ENCODE measurements at places on chromosomes 12 and 14.

- no peak for DNase-seq
Observed at GRCh38 chr14:94344389-94344788, 21.3 kb upstream of the SERPINA6 start.

DNA sequence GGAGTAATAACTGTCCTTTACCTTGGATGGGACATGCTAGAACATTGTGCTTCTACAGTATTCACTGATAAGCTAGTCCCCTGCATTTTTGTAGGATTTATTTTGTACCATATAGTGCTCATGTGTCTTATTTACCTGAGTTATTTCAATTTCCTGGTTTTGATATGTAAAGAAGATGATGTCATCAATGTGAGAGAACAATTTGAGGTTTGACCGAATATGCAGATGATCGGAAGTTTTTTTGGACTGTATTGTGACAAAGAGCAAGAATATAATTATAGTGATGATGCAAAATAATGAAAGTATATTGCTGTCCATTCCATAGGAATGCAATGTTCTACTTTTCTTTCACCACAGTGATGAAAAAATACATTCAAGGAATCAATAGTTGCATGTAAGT, 114.8 kb downstream of the RERGL start:
- DNase-seq, result no peak

DNA sequence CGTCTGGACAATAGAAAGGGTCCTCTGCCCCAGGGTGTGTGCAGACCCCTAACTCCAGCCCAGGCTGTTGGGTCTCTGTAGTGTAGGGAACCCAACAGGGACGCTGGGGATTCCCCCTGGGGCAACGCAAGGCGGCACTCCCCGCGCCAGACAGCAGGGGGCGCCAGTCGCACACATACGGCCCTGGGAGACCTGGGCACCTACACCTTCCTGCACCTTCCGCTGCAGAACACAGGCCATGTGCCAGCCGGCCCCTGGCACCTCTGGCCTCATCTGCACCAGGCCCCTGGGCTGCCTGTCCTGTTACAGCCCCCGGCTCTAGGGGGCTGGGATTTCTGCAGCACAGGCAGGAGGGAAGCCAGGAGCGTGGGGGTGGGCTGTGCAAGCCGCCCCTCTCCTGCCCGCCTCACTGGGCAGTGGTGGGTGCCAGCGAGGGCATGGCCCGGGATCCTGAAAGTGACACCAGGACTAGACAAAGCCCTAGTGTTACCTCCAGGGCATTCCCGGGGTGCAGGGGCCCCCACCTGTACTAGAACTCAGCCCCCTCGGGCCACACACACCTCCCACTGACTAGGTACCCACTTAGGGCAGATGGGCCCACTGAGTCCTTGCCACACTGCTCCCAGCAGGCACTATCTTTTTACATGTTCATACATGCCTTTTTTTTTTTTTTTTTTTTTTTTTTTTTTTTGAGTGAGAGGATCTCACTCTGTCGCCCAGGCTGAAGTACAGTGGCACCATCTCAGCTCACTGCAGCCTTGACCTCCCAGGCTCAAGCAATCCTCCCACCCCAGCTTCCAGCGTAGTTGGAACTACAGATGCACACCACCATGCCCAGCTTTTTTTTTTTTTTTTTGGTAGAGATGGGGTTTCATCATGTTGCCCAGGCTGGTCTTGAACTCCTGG, 37.5 kb downstream of the CCNK start:
- DNase-seq, result peak; percentile 67

DNA sequence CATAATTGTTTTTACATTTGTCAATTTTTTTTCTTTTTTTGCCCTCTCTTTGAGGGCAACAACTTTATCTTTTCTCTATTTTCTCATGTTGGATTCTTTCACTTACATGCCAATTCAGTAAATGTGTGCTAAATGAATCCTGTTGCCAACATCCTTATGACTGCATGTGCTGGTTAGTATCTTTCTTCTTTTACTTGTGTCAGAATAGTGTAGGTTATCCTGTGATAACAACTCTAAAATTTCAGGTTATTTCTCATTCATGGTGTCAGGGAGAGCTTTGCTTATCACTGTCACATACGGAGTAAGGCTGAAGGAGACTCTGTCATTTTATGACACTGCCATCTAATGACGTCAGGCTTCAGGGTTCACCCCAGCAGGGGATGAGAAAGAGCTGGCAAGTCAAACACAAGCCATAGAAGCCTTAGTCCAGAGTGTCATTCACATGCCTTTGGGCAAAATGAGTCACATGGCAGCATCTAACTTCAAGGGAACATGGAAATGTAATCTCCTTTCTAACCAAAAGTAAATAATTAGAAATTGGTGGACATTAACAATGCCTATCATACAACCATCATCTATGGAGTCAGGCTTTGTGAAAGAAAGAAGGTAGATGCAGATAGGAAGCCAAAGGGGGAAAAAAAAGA, 242.5 kb upstream of the ATP2B1 start:
- no peak for DNase-seq

DNA sequence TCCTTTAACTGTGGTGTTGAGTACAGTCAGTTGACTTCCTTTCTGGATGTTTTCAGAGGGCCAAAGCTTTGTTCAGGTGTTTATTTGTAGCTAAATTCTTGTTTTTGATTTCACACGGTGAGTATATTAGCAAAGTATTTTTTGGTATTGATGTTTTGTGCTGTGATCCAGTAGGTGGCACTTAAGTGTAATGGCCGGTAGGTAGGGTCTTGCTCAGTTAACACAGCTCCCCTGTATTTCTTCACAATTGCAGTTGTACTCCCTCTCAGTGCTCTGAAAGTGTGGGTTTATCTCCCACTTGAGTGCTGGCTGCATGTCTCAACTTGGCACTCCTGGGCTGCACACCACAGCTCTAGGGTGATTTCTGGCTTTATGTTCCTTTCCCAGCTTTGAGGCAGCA, 339.5 kb downstream of the AEBP2 start:
- DNase-seq, result no peak

DNA sequence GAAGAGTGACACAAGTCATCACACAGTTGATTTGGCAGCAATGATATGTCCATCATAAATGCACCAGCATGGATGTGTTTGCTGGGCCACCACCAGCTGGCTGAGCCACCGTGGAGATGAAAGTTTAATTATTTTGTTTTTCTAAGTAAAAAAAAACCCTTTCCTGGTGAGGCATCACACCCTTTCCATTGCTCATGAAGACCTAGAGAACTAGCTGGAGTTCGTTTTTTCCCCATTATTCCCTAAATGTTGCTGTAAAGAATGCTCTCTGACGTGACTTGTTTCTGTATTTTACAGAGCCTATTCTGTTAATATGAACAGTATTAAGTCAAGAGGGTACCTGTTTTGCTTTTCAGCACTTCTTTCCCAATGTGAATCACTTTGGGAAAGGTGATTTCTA, 257.9 kb downstream of the MSRB3 start:
- no peak for DNase-seq

- DNase-seq, result no peak
Observed at GRCh38 chr12:89217472-89217871, 134.8 kb downstream of the DUSP6 start.

Data from stimulated activated CD4-positive, alpha-beta T cell treated with anti-CD3 and anti-CD28 coated beads, Interleukin-12 subunit alpha, Interleukin-12 subunit beta, amount 100 ng/mL, for 24 hours (primary cell).